Stimulated activated CD4-positive, alpha-beta T cell treated with anti-CD3 and anti-CD28 coated beads, Interleukin-12 subunit alpha, Interleukin-12 subunit beta, amount 100 ng/mL, for 24 hours (primary cell): ENCODE measurements at places on chromosomes 16 and 17.

- no peak for DNase-seq
These were observed 32.7 kb downstream of the DBNDD1 start for GRCh38 chr16:89986600-89986999.

DNA sequence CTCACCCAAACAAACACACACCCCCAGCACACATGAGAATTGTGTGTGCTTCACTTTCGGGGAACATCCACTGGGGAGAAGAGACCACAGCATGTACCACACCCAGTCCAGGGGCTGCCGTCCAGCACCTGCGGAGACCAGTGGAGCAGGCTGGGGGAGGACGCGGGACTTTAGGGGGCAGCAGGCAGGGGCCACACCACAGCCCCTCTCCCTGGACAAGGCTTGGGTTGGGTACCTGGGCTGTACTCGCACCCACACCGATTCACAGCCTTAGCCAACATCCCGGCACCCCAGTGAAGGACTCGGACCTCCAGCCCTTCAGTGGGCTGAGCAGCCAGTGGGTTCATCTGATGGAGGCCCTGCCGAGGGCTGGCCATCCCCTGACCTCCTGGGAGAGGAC lies 63.3 kb downstream of the RBFOX3 start:
- no peak for DNase-seq

DNA sequence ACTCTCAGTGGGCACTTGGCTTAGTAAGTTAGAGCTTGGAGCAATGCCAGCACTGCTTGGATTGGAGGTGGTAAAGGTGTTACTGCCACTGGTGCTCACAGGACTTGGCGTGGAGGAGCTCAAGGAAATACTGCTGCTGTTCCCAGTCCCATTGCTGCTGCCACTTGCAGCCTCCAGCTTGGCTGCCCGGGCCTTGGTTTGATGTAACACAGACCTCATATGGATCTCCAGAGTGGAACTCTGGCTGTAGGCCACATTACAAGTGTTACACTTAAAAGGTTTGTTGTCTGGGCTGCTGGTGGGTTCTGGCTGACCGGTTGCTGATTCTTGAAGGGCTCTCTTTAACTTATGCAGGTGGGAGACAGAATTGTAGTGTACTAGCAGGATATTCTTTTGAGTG lies 250.3 kb downstream of the ZFHX3 start:
- DNase-seq: no peak

DNA sequence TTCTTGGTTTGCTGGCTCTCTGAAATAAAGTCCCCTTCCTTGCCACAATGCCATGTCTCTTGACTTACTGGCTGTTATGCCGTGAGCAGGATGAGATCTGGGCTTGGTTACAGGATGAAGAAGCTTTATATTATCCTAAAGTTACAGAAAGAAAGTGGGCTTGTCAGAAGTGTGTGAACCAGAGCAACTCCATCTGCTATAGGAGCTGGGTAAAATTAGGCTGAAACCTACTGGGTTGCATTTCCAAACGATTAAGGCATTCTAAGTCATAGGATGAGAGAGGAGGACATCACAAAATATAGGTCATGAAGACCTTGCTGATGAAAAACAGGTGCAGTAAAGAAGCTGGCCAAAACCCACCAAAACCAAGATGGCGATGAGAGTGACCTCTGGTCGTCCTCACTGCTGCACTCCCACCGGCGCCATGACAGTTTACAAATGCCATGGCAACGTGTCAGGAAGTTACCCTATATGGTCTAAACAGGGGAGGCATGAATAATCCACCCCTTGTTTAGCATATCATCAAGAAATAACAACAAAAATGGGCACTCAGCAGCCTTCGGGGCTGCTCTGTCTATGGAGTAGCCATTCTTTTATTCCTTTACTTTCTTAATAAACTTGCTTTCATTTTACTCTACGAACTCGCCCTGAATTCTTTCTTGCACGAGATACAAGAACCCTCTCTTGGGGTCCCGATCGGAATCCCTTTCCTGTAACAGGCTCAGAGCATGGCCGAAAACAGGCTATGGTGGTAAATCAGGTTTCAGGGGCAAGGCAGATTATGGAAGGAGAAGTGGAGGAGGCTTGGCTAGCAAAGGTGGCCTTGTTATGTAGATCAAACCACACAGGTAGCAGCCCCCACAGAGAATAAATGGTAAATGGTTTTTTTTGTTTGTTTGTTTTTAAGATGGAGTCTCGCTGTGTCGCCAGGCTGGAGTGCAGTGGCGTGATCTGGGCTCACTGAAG lies 81.3 kb upstream of the C16orf82 start:
- DNase-seq: no peak

DNA sequence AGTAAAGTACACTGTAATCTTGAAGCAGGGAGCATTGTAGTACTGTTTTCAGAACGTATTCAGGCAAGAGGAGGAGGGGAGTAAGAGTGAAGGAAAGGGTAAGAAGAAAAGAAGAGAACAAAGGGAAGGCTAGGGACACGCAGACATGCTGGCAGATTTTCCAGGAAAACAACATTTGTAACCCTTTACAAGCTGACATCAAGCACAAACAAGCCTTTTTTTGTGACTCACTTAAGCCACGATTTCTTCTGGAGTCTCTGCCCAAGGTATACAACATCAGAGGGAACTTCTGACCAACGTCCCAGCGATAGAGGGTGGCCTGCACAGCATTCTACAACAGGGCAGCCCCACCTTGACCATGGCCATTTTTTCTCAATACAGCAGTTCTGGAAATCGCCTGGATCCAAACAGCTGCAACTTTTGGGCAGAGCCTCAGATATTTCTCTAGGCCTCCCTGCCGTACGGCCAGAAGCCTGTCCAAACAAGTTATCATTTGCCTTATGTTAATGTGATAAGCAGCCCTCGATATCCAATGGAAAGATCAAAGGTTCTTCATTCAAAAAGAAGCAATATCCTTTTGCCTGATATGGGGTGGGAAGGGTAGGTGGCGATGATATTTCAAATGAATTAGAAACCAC lies 247.3 kb downstream of the ZFHX3 start:
- DNase-seq: no peak

DNA sequence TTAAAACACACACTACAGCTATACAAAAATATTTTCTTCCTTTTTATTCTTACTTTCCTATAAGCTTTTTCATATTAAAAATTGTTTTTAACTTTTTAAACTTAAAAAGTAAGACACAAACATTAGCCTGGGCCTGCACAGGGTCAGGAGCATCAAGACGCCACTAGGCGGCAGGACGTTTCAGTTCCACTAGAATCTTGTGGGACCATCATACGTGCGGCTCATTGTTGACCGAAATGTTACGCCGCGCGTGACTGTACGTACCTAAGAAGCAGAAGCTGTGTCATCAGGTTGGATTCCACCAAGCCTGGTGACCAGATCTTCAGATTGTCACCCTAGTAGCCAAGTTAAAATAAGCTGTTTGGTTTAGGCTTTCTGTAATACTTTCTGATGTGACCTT lies 47.1 kb downstream of the USP10 start:
- DNase-seq: no peak

DNA sequence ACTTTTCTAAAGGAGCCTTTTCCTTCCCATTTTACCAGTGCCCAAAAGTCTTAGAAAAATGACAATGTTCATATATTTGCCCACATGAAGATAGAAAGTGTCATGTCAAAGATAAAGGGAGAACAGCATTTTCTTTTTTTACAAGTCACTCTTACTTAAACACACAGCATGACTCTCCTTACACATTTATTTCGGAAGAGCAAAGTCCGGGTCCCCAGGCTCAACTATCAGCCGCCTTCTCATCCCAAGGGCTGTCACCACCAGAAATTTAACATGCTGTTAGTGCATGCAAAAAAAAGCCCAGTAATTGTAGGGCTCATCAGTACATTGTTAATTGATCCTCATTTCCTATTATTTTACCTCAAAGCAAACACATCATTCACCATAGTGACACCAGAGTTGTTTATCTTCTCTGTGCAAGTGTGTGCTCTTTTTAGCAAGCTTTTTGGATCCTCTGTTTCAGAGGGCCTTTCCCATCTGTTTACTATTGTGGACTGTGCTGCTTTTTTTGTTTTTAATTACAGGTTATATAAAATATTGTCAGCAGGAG lies 560.3 kb downstream of the WWOX start:
- DNase-seq: no peak

DNA sequence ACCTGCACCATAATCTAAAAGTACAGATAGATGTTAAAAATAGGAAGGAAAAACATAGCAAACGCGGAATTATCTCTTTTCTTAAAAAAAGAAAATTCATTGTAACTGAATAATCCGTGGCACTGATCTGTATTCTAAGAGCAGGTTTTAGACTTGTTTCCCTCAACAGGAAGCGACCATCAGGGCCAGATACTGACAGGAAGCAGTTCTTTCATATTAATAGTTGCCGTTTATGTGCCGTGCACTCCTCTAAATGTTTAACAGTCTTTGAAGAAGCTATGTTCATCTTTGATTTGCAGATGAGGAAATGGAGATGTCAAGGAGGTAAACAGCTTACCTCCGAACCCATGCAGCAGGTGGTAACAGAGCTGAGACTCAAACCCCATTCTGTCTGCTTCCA lies 23.6 kb downstream of the DYNLRB2 start:
- no peak for DNase-seq

GRCh38 chr17:48561884-48562810 lies 16.0 kb downstream of the HOXB4 start:
- DNase-seq: no peak

DNA sequence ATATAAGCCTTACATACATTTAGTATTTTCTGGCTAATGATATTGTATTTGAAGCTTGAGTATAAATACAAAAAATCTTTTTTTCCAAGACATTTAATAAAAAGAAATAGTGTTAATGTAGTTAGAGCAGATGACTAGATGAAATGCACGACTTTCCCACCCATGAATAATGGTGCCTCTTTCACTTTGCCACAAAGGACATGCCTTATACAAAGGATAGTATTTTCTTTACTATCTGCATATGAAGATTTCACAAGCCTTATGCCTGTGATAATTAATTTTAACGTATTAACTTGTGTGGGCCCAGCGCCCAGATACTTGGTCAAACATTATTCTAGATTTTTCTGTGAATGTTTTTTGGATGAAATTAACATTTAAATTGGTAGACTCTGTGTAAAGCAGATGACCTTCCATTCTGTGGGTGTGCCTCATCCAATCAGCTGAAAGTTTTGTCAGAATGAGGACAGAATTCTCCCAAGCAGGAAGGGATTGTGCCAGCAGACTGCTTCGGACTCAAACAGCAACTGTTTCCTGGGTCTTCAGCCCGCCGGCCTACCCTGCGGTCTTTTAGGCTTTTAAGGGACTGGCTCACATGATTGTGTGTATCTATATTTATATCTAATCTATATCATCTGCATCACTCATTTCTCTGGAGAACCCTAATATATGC lies 115.4 kb downstream of the USP22 start:
- no peak for DNase-seq

DNA sequence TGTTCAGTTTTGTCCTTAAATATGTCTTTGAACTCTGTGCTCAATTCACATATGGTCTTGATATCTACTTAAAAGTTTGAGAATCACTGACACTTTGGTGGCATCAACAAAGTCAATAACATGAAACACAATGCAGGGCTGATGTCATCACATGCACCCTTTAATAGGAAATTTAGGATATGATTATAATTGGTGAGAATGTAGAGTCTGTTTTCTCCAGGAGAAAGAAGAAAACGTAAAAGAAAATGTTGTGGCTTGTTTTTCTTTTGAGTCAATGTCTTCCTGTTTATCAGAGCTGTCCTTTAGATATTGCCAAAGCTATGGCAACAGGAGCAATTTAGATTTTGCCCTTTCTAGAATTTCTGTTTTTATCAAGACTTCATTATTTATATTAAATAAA lies 396.9 kb downstream of the CDH13 start:
- no peak for DNase-seq

DNA sequence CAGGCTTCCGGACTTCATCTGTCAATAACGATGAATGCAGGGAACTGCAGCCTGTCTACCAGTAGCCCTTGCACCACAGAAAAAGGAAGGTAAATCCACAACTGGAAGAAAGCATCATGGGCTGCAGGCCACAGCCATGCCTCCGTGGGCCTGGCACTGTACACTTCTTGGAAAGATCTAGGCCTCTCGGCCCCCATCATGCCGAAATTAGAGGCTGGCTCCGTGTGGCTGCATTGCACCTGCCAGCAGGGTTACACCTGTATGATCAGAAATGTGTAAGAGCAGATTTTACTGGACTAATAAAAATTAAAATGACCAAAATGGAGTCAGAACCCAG lies 52.2 kb downstream of the SDK2 start:
- DNase-seq: no peak

DNA sequence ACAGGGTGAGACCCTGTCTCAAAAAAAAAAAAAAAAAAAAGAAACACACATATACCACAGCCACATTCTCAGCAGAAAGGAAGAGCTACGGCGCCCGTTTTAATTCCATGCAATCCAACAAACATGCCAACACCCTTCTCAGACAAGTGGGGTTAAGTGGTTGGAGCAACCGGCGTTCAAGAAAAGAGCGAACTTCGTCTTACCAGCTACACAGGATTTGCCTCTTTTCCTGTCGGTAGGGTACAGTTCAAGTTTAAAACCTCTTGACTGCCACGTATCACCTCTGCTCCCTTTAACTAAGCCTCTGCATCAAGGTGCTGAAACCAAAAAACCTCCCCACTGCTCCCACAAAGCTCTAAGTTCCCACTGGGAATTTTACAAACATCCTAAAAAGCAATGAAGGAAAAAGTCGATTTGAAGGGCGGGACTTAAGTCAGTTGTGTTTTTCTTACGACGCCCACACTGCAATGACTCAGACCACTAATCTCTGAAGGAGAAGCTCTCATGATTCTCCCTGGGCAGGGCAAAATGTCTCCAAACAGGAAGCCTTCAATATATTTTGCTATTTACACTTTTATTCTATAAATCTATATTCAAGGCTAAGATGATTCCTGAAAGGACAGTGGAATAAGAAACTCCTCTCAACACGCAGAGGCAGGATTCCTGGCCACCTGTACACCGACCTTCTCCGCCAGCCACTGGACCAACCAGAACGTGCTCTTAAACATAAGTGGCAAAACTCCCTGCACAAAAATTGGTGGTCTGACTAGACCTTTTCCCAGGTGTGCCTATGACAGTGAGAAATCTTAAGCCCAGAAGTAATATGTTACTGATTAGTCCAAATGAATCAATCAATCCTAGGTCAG lies 18.8 kb downstream of the SRP68 start:
- DNase-seq: no peak

DNA sequence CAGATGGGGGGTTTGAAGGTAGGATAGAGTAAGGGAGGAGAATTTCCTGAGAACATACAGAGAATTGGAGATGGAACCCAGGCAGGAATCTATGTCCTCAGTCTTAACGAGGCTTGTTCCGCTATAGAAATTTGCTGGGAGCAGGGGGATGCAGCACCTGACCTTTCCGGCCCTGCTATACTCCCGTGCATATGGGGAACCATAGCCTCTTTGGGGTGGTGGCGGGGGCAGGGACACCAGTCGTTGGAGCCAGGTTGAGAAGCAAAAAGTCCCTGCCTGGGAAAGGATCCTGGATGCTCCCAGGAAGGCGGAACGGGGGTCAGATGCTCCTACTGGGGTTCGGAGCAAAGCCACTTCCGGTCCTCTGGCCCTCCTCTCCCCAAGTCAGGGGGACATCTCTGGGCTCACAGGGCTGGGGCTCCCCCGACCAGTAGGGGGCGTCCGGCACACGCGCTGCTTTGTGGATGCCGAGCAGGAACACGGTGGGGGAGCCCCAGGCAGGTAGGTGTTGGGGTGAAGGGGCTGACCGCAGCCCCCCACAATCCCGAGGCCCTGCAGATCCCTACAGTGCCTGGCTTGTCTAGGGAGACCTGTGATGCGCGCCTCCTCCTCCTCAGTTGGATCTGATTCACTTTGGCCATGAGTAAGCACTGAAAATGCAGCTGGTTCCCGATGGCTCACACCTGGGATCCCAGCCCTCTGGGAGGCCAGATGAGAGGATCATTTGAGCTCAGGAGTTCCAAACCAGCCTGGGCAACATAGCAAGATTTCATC lies 15.5 kb upstream of the TFAP4 start:
- peak; percentile 51 for DNase-seq
